ENCODE measurements at places on chromosomes 1 and 21.
A peak's percentile ranks its signal among the peaks of the same experiment; 100 is the strongest.

- DNase-seq = no peak
These were observed 10.2 kb downstream of the USP24 start for GRCh38 chr1:55204997-55205396.

- DNase-seq = no peak
These were observed 19.9 kb downstream of the NPL start for GRCh38 chr1:182809414-182809957.

GRCh38 chr1:53543778-53544695, 84.8 kb downstream of the DMRTB1 start:
- no peak for DNase-seq

DNA sequence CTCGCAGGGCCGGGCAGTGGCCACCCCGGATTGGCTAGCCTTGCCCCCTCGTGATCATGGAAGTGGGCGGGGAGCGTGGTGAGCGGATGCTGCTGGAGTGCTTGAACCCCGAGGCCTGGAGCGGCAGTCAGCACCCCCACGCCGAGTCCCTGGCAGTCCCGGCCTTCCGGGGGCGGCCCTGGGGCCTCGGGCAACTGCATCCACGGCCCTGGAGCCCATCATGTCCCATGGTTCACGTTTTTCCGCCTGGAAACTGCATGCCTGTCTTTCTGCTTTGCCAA, 45.6 kb downstream of the CDC7 start:
- no peak for DNase-seq

DNA sequence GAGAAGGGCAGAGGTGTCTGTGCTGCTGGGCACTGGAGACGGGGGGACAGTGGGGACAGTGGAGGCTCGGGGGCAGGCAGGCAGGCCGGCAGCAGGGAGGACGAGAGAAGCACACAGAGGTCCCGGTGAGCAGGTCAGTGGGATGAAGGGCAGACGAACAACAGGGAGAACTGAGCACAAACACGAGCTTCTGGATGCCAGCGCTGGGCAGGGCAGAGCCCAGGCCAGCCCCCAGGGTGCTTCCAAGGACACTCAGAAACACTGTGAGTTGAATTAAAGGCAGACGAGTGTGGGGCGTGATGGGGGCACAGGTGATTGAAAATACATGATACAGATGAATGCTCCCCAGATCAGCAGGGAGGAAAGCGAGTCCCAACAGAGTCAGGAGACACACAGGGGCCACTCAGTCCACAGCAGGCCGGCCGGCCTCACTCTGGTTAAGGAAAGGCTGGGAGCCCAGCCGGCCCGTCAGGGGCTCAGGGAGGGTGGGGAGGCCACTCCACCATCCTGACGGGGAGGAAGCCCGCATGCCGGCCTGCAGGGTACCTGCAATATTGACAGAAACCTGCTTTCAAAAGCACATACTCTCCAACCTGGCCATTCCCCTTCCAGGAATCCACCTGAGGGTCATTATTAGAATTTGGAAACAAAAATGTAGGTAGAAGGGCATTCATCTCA, 14.1 kb downstream of the SLC19A1 start:
- no peak for DNase-seq

DNA sequence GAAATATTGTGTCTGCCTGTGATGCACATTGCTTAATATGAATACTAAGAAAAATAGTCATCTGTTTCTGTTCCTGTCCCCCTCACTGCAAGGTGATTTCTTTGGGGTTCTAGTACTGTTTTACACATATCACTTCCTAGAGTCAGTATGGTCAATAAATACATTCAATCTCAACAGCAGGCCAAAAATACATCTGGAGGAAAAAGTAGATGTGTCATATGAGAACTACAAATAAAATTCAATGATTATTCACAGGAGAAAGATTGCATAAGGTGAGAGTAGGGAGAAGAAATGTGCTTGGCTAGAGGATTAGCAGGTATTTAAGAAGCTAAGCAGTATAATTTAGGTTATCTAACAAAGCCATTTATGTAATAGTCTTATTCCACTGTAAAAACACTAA, 45.3 kb upstream of the SAMSN1 start:
- DNase-seq = no peak

GRCh38 chr1:2233997-2234761, 6.1 kb downstream of the SKI start:
- DNase-seq = peak; percentile 96

DNA sequence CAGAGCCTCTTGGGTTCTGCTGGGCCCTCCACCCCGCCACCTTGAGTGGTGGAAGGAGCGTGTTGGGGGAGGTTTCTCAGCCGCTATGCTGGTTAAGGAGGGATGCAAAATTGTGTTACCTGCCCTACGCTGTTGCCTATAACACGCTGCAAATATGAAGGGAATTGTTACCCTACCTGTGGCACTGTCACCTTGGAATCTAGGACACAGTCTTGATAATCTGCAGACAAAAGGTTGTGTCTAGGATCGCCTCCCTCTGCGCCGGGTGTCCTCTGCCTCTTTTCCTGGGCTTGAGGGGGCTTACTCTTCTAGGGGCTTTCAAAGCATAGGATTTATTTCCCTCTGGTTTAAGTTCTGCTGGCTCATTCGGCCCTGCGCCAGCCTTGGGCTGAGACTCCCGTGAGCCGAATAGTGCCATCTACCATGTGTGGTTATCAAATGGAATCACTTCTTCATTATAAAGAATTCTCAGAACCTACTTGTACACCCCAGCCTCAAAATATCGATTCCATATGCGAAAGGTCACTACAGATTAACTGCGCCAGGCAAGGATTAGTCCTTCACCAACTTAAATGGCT, 697 bp downstream of the SLC22A15 start:
- DNase-seq = peak; percentile 2

GRCh38 chr1:153291514-153291913, 21.2 kb downstream of the PGLYRP3 start:
- DNase-seq = no peak

DNA sequence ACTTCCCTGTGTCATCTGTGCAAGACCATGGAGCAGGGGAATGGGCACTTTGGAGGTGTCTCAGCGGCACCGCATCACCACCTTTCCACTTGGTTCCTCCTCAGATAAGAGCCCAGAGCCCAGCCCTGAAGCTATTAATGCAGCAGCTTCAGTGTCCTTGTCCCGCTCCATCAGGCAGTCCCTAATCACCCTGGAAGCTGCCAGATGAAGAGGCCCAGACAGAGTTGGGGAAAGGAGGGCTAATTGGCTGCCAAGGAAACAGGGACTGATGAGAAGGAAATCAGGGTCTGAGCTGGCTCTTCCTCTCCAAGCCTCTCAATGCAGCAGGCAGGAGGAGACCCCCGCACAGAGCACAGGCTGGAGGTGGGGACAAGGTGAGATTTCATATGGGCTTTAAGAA, 83.1 kb upstream of the KLHDC7A start:
- no peak for DNase-seq

- DNase-seq = no peak
These were observed 24.6 kb upstream of the SLC45A3 start for GRCh38 chr1:205704903-205705302.

GRCh38 chr1:38605063-38605462, 254.5 kb downstream of the RRAGC start:
- no peak for DNase-seq

- DNase-seq = no peak
These were observed 719 bp downstream of the S100A14 start for GRCh38 chr1:153615406-153615805.

DNA sequence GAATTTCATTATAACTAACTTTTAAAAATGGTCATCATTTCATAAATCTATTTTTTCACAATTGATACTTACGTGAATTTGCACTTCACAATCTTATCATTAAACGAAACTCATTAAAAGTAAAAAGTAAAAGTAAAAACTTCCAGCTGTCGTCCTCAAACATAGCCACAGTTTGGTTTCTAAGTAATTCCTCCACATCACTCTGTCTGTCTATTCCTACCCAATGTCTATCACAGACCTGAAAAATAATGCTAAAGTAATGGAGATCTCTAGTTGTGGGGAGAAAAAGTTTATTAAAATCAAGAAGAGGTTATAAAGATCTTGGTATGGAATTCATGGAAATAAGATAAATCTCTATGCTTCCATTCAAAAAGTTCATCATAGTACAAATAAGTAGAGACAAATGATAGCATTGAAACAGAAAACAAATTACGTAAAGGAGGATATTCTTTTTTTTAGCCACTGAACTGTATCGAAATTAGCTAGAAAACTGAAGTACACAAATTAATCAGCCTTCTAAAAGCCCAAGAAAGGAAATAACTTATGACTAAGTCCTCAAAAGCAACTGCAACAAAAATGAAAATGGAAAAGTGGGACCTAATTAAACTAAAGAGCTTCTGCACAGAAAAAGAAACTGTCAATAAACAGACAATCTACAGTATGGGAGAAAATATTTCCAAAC, 148.6 kb downstream of the TIAM1 start:
- no peak for DNase-seq

- DNase-seq = no peak
These were observed 25.9 kb downstream of the IVNS1ABP start for GRCh38 chr1:185291159-185291558.

- DNase-seq = no peak
These were observed 342.4 kb downstream of the USP25 start for GRCh38 chr21:16072221-16072620.

DNA sequence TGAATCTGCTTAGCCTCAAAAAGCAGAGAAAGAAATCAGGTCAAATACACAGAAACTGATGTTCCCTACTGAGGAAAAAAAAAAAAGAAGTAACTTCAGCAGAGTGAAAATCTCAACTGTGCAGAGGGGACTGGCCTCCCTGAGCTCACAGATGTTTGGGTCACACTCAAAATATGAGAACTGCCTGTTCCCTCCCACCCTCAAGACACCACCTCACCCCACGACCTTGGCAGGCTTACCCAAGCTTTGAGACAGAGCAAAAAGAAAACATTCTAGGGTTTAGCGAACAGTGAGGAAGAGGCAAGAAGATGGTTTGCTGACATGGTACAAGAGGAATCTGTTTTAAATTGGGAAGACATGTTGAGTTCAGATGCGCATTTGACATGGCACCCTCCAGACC, 48.8 kb downstream of the NID1 start:
- peak; percentile 48 for DNase-seq

DNA sequence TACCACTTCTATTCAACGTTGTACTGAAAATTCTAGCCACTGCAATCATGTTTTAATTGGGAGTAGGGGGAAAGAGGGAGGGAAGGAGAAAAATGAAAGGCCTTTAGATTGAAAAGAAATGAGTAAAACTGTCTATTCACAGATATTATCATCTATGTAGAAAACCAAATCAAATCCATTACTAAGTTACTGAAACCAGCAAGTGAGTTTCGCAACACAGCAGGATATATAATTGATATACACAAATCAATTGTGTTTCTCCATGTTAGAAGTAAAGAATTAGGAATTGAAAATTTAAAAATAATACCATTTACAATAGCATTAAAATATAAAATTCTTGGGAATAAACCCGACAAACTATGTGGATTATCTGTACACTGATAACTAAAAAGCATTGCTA, 19.2 kb downstream of the SFT2D2 start:
- no peak for DNase-seq

GRCh38 chr1:160541622-160542302, 18.7 kb upstream of the SLAMF6 start:
- no peak for DNase-seq

- peak; percentile 59 for DNase-seq
These were observed at the start of gene XKR8 for GRCh38 chr1:27959792-27960603. TSS of gene XKR8 (plus strand) at chr1:27959973. CDS start at chr1:27960070, 97 bp downstream.

- peak; percentile 68 for DNase-seq
These were observed 88.1 kb upstream of the HIVEP3 start for GRCh38 chr1:42006836-42007235.

- no peak for DNase-seq
These were observed 208.5 kb upstream of the PROX1 start for GRCh38 chr1:213779228-213779627.

DNA sequence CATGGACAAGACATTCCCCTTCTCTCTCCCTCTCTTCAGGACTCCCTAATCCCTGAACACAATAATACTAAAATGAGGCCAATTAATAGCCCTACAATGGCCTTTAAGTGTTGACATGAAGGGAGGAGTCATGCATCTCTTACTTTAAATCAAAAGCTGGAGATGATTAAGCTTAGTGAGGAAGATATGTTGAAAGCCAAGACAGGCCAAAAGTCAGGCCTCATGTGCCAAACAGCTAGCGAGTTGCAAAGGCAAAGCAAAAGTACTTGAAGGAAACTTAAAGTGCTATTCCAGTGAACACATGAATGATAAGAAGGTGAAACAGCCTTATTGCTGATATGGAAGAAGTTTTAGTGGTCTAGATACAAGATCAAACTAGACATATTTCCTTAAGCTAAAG, 49.5 kb upstream of the CD46 start:
- peak; percentile 32 for DNase-seq

DNA sequence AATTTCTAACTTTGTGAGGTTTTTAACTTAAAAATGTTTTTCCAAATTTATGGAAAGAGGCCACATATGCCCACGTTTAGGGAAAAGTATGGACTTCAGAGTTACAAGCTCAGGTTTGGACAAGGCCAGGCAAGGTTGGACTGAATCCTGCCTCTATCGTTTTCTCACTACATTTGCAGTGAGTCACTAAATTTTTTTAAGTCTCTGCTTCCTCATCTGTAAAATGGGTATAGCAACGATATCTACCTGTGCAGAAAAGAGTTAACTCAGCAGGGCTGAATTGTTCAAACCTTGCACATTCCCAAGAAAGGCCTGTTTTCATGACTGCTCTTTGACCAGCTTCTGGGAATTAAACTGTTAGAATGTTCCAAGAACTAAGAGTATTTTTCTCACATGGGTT, 159.1 kb downstream of the LTN1 start:
- no peak for DNase-seq

DNA sequence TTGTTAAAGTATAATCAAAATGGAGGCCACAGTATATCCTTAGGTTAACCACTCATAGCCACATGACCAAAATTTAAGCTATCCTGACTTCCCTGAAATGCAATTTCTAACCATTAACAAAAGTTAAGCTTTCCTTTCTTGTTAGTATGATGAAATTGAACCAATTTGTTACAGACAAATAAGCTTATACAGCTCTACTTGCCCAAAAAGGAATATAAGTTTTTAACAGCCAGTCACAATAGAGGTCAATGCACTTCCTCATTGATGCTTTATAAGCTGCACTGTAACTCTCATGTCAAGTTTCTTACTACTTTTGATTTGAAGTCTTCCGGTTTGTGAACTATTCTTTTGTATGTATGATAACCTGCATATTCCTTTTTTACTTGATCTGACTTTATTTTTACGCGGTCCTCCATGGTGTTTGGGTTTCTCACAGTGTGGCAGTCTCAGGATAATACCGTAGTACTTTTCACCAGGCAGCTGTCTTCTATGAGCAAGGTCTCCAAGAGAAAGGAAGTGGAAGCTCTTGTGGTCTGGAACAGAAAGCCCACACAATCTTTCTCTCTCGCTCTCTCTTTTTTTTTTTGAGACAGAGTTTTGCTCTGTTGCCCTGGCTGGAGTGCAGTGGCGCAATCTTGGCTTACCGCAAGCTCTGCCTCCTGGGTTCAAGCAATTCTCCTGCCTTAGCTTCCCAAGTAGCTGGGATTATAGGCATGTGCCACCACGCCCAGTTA, 331.6 kb downstream of the SRGAP2C start:
- no peak for DNase-seq
